Activated CD4-positive, alpha-beta T cell treated with anti-CD3 and anti-CD28 coated beads, Interleukin-2, amount 10 ng/mL, durations not matched to agents 7 days and 5 days (primary cell): ENCODE measurements at places on chromosomes 6 and 20. TPM values are rescaled to one million over a fixed set of nuclear protein-coding genes. Genes with fewer than 3 reads are reported as not detected.

SHLD1 gene
- 12.4 TPM for total RNA-seq

GRCh38 chr6:46788791-46789190 lies 4.4 kb upstream of the MEP1A start:
- no peaks in the 10 kb centered on the region for H3K4me1 ChIP-seq
- H3K36me3 ChIP-seq = no peaks in the 10 kb centered on the region
- DNase-seq = no peak
- H3K4me3 ChIP-seq = no peak overlapping the region
- no peaks in the 10 kb centered on the region for H3K27me3 ChIP-seq

EPB41L1 gene
- total RNA-seq = not detected

SSTR4 gene
- total RNA-seq = not detected
